GM04503 (cell line): ENCODE measurements at places on chromosomes 7 and 10.
A peak's percentile ranks its signal among the peaks of the same experiment; 100 is the strongest.

DNA sequence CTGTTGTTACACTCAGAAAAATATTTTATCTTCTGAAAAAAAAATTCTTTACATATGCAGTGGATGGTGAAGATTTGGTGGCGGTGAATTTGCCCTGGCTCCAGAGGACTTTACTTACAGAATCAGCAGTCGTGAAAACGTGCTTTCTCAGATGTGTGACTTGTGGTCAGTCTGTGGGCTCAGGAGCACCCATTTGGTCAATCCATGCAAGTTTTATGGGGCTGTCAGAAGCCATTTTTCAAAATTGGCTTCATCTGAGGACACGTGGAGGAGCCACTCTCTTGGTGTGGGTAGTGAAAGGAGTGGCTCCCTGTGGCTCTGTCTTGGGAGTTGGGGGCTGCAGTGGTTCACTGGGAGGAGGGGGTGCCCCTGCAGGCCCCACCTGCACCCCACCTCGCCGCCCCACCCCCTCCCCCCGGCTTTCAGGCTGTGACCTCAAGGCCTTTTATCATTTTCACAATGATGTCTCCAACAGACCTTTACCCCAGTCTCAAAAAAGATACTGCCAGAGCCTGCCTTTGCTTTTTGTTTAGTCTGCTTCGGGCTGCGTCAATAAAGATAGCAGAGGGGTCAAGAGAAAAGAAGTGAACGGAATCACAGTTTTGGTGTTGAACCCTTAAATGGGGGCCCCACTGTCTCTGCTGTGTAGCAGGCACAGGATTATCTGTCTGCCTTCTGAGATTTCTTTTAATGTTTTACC lies 137.4 kb downstream of the MGMT start:
- DNase-seq: no peak

DNA sequence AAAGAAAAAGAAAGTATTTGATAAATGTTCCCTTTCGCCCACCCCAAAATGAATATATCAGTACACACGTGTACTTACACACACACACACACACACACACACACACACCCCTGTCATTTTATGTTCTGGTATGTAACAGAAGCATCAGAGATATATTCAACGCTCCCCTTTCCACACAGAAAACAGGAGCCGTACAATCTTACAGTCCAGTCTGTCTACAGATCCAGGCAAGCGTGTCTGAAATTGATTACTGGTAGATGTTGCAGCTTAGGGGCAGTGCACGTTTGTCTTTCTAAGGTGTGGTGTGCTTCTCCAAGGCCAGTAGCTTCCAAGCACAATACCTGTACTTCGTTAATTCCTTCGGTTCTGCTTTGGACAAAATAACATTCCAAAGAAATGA lies 143.7 kb upstream of the RNF32 start:
- no peak for DNase-seq

DNA sequence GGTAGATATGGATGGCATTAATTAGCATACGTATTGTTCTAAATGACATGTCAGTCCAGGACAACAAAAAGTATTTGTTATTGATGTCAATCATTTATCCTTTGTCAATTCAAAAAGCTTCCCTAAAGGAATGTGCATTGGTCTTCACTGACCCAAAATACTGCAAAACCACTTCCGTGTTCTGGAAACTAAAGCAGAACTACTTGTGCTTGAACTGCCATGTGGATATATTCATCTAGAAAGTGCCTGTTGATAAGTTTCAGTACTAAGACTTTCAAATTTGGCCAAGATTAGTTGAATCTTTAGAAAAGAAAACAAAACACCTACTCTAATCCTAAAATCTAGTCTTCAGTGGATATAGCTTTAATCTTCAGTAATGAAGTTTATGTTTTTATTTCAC lies 242.1 kb upstream of the PPP1R3A start:
- DNase-seq: no peak

DNA sequence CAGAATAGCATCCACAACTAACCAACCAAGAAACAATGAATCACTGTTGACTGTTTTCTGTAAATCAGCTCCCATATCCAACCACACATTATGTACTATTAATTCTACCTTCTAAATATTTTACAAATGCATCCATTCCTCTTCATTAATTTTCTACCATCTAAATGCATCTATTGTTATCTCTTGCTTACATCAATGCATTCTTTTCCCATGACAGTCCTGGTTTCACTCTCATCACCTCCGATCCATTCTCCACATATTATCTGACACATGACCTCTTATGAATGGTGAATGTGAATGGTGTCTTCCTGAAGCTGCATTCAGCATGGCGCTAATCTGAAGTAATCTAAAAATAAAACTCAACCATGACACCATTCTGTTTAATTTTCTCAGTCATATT lies 153.8 kb upstream of the CALCR start:
- DNase-seq: no peak

DNA sequence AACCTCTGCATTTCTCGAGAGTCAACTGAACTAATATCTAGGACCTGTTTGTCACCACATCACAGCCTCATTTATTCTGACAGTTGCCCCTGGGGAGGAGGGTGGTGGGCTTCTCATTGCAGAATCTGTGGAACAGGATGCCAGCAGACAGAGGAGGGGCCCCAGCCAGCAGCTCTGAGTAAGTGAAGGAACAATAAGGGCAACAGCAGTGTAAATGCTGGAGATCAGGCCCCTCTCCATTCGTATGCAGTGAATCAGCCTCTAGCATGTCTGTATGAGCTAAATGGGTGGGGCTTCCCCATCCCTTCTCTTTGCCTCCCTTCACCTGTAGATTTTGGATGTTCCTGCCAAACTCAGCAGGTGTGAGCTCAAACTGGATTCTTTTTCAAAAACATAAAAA lies 7.7 kb upstream of the CPVL start:
- no peak for DNase-seq

DNA sequence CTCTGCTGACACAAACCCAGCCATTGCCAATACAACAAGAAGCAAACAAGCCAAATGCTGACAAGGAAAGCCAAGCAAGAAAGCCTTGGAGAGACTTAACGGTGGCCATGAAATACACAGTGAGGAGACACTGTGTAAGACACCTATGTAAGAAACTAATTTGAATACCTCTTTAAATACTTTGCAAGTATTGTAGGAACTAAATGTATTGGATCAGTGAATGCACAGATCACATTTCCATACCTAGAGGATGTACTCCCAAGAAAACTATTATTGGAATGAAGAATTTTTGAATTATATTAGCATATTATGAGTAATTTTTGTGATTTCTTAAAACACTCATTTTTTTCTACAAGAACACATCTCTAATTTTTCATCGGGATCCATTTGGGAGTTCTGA lies 34.0 kb downstream of the ETV1 start:
- no peak for DNase-seq

GRCh38 chr7:1811850-1812508 lies 141.9 kb downstream of the ELFN1 start:
- no peak for DNase-seq

- DNase-seq: peak; percentile 75
Measured at GRCh38 chr10:98460837-98461499, 14.2 kb upstream of the HPS1 start.

- DNase-seq: no peak
Measured at GRCh38 chr7:87480386-87480785, 4.9 kb upstream of the ABCB4 start.

GRCh38 chr10:374354-374753 lies 239.1 kb downstream of the ZMYND11 start:
- DNase-seq: no peak

GRCh38 chr10:70048030-70048723 lies 4.5 kb upstream of the MACROH2A2 start:
- no peak for DNase-seq

DNA sequence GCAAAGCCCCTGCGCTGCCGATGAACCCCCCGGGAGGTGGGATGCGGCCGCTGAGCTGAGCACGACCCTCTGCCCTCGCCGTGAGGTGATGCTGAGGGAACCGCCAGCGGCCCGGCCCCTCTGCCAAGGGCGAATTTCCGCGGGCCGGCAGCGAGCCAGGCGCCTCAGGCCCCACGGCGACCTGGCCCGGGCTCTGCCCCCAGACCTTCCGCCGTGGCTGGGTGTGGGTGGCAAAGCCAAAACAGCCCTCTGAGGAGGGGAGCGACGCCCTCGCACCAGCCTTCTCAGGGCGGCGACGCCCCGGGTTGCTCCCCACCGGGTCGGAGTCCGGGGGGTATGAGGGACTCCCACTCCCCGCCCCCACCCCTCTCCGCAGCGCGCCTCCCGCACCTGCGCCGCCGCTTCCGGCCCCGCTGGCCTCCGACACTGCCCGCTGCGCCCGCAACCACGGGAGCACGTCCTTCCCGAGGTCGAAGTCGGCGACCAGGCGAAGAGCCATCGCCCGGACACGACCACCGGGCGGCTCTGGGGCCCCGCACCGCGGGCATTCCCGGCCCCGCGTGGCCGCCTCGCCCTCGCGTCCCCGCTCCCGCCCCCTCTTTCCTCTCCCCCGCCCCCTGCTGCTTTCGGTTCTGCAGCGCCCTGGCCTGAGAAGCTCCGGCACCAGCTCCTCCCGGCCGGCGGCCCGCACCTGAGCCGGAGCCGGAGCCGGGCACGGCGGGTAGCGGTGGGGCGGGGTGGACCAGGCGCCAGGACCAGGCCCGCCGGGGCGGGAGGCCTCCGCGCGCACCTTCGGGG lies at the start of gene GSAP:
Gene GSAP, minus strand, starts transcription at position 527 of the 798 bp plus-strand sequence. Its CDS starts 28 bp downstream, at position 499.
- no peak for DNase-seq

GRCh38 chr7:104005197-104005596 lies 15.7 kb upstream of the RELN start:
- DNase-seq: no peak

- DNase-seq: no peak
Measured at GRCh38 chr10:91924212-91925021, 847 bp downstream of the BTAF1 start.

DNA sequence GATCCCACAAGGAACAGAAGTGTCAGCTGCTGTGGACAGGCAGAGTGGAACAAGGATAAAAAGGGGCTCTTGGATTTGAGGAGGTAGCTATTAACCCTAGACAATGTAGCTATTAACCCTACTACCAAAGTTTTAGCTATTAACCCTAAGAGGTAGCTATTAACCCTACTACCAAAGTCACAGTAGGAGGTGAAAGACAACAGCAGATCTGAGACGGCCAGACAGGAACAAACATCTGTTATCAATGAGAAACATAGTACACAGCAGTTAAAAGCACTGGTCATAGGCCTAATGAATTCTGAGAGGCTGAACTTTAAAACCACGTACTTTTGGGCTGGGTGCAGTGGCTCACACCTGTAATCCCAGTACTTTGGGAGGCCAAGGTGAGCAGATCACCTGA lies 11.9 kb downstream of the ERCC6 start:
- no peak for DNase-seq
